Uterine smooth muscle cell (primary cell): ENCODE measurements at places on chromosomes 16 and 17. TPM values are rescaled to one million over a fixed set of nuclear protein-coding genes. Genes with fewer than 3 reads are reported as not detected.

The FBXO31 gene
- total RNA-seq = 41.6 and 45.0 TPM in 2 replicates

The ITGB4 gene
- under 0.01 and 0.62 TPM in 2 replicates for total RNA-seq

The C17orf50 gene
- total RNA-seq = not detected in 2 replicates

The IL17C gene
- total RNA-seq = 0.12 TPM in 1 of 2 replicates, not detected in the other

The TNFRSF13B gene
- not detected in 2 replicates for total RNA-seq
